ENCODE measurements at places on chromosomes 5 and 9. TPM values are rescaled to one million over a fixed set of nuclear protein-coding genes. Genes with fewer than 3 reads are reported as not detected.

The KCNV2 gene
- total RNA-seq = not detected

DNA sequence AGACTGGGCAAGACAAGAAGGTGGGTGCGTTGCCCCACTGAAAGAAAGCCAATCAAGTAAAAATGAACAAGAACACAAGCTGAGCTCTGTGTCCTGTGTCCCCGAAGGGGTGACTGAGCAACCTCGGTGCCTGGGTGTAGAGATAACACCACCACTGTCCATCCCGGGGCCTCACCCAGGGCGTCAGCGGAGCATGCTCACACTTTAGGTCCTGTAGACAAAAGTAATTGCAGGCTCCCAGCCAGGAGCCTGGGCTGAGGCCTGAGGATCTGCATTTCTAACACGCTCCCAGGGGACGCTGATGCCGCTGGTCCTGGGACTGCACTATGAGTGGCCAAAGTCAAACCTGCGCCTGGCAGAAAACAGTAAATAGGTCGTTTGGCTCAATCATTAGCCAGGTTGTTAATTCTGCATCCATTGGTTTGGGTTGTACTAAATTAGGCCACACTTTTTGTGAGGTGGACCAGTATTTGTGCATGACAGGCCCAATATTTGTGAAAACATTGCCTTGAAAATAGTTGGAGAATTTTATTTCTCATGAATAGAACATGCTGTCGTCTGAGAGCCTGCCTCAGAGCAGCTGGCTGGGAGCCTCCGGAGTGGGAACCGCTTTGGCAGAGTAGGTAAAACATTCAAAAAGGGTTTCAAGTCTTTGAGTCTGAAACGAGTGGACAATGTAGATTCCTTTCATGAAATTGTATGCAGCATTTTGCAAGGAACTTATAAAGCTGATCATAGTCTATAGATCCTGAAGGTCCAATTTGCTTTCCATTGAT, 38.3 kb downstream of the ANKRD33B start:
- H3K27me3 ChIP-seq = peaks cover 7% of the 10 kb centered on the region
- H3K4me3 ChIP-seq = no peak overlapping the region
- no peak overlapping the region for H3K27ac ChIP-seq
- DNase-seq = no peak
- peaks cover 25% of the 10 kb centered on the region for H3K4me1 ChIP-seq

DNA sequence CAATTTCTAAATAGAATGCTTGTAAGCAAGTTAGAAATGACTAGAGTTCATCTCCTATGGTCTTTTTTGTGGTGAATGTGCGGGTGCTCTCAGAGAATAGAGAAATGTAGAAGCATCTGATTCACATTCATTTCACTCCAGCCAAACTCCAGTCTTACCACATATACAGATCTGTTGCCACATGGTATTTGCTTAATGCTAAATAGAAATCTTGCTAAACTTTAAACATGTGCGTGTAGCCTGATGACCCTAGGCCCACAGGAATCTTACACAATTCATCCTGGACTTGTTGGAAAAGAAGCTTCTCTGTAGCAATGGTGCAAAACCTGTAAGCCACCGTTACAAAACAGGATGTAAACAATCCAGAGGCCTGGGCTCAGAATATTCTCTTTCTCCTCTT, 135.2 kb downstream of the PCSK1 start:
- no peaks in the 10 kb centered on the region for H3K4me1 ChIP-seq
- no peak overlapping the region for H3K4me3 ChIP-seq
- H3K36me3 ChIP-seq = no peaks in the 10 kb centered on the region
- no peak overlapping the region for H3K27ac ChIP-seq
- DNase-seq = no peak
- H3K27me3 ChIP-seq = no peaks in the 10 kb centered on the region

DNA sequence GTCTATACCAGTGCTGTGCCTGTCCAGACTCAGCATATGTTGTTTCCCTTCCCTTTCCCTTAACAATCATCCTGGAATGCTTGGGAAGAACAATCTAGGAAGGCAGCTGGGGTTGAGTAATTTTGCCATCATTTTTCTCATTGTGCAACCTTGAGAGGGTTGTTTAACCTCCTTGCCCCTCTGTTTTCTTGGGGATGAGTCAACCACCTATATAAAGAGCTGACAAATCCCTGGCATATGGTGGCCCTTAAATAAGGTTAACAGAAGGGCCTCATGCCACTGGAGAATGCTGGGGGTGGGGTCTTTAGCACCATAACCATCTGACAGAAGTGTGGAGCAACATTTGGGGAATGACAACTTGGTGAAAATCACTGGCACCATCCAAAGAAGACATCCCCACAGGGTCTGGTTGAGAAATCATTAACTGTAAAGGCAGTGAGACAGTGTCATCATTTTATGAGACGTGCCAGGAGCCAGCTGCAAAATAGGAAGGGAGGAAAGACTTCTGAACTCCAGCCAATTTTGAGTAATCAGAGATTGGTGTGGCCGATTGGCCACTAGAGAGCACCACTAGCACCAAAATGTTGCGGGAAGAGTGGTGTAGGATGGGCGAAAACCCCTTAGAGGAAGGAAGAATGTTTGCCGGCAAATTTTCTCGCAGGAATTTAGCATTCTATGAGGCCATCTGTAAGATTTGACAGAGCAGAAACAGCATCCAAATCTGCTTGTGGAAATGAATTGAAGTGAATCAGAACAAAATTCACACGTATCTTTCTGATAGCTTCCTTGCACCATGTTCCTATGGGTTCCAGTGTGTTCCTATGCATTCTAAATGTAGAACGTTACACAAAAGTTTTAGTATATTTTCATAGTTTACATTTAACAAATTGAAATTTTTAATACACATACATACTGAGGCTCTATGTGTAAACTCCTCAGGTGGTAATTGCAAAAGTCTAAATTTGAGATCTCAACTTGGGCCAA, 113.8 kb downstream of the MSX2 start:
- no peaks in the 10 kb centered on the region for H3K4me1 ChIP-seq
- H3K27me3 ChIP-seq = peaks cover 17% of the 10 kb centered on the region
- DNase-seq = no peak
- no peak overlapping the region for H3K27ac ChIP-seq
- no peak overlapping the region for H3K4me3 ChIP-seq
- H3K36me3 ChIP-seq = no peaks in the 10 kb centered on the region

DNA sequence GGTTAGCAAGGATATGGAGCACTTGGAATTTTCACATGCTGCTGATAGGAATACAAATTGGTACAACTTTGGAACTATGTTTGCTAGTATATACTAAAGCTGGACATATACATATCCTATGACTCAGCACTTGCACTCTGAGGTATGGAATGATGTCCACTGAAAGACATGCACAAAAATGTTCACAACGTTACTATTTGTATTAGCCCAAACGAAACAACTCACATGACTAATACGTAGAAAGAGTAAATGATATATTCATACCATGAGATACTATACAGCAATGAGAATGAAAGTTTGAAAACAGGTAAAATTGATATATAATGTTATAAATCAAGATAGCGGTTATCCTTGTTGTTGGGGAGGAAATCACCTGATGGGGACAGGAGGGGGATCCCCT, 45.5 kb upstream of the CDC42SE2 start:
- no peaks in the 10 kb centered on the region for H3K27me3 ChIP-seq
- H3K27ac ChIP-seq = no peak overlapping the region
- peaks cover 36% of the 10 kb centered on the region for H3K4me1 ChIP-seq
- no peak for DNase-seq

DNA sequence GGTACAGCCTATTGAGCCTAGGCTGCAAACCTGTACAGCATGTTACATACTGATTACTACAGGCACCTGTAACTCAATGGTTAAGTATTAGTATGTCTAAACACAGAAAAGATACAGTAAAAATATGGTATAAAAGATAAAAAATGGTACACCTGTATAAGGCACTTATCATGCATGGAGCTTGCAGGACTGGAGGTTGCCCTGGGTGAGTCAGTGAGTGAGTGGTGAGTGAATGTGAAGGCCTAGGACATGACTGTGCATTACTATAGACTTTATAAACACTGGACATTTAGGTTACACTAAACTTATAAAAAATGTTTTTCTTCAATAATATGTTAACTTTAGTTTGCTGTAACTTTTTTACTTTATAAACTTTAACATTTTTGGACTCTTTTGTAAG, 171.3 kb downstream of the SLC28A3 start:
- H3K36me3 ChIP-seq = no peaks in the 10 kb centered on the region
- H3K4me1 ChIP-seq = no peaks in the 10 kb centered on the region
- no peak for DNase-seq
- no peaks in the 10 kb centered on the region for H3K27me3 ChIP-seq

DNA sequence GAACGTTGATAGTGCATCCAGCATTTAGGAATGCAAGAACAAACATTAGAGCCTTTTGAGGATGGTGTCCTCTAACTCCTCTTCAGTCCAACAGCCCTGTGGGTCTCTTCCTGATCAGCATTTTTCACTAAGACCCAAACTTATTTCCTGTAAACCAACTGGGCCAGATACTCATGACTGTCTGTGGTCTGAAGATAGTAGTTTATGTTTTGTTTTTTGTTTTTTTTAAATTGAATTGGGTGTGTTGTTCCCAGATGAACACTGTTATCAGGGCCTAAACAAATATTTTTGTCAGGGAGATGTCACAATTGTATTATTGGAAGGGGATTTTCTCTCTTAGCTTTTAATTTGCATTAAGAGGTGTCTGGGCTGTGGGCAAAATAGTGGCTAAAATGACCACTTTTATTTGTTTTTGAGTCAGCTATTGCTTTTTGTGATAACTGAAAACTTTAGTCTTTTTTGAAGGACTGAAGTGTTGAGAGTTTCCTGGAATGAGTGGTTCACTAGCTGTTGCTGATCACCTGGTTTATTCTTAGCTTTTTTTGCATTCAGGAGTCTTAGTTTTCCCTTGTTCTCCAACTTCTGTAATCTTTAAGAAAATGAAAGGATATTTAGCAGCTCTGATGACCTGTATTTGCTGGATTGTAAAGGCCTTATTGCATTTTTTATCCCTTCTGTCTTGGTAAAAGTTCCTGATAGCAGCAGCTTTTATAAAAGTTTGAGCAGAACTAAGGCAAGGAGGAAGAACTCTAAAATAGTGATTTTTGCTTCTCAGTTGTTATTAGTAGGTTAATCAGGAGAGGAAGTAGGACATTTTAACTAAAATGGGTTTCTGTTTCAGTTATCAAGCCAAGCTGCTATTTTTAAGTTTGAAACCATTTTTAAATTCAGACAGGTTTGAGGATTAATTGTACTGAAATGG, 5.5 kb downstream of the MAN2A1 start:
- DNase-seq = no peak
- peak overlapping the region; percentile 2 for H3K27ac ChIP-seq
- H3K27me3 ChIP-seq = no peaks in the 10 kb centered on the region
- H3K36me3 ChIP-seq = peaks cover 28% of the 10 kb centered on the region
- H3K4me3 ChIP-seq = no peak overlapping the region
- H3K4me1 ChIP-seq = peaks cover 85% of the 10 kb centered on the region

Data from activated CD4-positive, alpha-beta T cell treated with anti-CD3 and anti-CD28 coated beads for 36 hours (primary cell).